ENCODE measurements at places on chromosomes 11 and 22.

DNA sequence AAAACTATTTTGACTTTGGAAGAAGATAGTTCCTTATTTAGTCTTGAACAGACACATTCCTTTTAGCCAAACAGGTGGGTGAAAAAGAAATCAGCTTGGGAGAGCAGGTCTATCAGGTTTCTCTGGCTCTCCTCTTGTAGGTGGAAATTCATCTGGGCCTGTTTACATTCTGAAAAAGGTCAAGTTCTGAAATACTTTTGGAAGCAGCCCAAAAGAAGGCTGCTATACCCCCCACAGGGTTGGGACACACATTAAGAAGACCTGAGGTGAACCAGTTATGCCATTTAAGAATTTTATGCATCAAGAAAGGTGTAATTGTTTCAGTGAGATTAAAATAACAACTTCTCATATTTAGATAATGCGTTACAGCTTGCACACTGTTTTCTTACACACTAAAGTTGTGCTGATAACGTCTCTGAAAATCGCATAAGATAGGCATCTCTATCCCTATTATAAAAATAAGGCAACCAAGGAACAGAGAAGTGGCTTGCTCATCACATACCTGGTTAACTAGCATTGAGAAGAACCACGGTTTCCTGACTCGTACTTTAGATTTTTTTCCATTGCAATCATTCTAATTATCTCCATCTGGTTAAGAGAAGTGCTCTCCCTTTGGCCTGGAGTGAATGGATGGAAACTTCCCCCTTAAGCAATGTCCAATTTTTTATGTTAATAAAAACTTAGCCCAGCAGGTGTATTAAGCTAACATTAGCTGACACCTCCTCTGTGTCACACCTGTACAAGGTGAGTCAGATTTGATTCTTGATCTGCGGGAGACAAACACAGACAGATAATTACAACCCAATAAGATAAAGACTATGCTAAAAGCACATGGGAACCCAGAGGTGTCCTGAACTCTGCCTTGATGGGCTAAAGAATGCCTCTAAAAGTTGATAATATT is 60.5 kb upstream of the UCP3 start:
- DNase-seq = no peak

- peak; percentile 58 for DNase-seq
These were observed 146.8 kb upstream of the TTC12 start for GRCh38 chr11:113167599-113167998.

- no peak for DNase-seq
These were observed 31.1 kb upstream of the PDGFB start for GRCh38 chr22:39275814-39276439.

DNA sequence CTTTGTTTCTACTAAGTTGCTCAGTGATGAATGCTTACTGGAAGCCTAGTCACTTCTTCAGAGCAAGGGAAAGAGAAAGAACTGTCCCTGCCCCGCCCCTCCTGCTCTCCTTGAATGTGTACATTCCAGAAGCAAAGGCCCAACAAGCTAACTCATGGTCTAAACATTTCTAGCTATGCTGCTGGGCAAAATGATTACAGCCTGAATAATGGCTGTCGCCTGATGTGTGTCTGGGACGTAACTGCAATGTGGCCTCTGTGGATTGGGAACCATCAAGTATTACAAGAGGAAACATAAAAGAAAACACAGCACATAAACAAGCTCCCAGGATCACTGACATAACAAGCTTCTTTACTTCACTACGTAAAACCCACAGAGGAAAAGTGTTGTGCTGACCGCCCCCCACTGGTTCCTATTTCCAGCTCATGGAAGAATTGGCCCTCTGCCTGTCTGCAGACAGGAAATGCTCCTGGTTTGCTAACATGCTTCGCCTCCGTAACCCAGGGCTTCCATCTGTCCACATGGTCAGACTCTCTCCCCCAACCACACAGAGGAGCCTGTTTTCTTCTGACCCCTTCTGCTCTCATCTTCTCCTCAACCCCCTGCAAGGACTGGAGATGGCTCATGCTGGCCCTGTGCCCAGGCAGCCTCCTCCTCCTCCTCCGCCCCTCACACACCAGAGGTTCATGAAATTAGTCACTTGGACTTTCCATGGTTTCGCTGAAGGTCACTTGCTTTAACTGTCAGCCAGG is 187.2 kb downstream of the MAML2 start:
- peak; percentile 68 for DNase-seq

- no peak for DNase-seq
These were observed 90.0 kb downstream of the AMOTL1 start for GRCh38 chr11:94858012-94858705.

GRCh38 chr22:19846620-19847344 is 7.9 kb downstream of the GNB1L start:
- no peak for DNase-seq

DNA sequence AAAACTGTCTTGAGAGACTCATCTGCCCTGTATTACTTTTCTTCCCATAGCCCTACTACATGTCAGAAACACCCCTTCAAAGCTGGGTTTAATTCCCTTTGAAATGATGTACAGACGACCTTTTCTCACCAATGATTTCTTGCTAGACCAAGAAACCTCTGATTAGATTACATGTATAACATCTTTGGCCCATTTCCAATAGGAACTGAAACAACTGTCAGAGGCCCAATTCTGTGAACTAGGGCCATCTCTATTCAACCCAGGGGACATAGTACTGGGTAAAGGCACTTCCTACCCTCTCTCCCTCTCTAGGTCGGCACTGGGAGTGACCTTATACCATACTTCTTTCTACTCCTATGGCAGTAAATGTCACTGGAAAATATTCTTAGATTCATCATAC is 19.4 kb downstream of the NPAT start:
- no peak for DNase-seq

GRCh38 chr22:43560651-43561050 is 148.8 kb downstream of the MPPED1 start:
- no peak for DNase-seq

GRCh38 chr11:28447226-28447625 is 339.0 kb downstream of the METTL15 start:
- no peak for DNase-seq

DNA sequence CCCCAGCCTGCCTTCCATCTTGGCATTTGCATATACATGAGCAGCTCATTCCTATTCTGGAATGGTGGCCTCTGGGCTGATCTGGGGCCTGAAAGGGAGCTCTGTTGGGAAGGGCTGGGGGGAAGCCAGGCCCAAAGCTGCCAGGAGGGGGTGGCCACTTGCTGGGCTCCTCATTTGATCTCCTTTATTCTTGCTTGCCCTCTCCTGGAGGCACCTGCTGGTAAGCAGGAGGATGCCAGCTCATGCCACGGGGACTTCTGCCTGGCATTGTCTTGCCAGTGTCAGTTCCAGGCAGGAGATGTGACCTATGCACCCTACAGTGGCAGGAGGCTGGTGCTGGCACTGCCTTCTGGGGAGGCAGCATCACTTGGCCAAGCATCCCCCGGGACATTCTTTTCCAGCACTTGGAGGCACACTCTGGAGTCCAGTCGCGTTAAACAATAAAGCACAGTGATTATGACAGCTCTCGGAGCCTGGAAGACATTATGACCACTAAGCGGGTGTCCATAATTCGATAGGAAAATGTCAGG is 128.3 kb downstream of the NTM start:
- DNase-seq = peak; percentile 91

GRCh38 chr22:44337678-44338004 is 24.9 kb upstream of the SHISAL1 start:
- DNase-seq = no peak

GRCh38 chr11:1860108-1860507 is 7.2 kb downstream of the LSP1 start:
- DNase-seq = no peak

- no peak for DNase-seq
These were observed 134.8 kb upstream of the DDI1 start for GRCh38 chr11:103901656-103902055.

- DNase-seq = no peak
These were observed 21.6 kb downstream of the ZFTA start for GRCh38 chr11:63747011-63747410.

DNA sequence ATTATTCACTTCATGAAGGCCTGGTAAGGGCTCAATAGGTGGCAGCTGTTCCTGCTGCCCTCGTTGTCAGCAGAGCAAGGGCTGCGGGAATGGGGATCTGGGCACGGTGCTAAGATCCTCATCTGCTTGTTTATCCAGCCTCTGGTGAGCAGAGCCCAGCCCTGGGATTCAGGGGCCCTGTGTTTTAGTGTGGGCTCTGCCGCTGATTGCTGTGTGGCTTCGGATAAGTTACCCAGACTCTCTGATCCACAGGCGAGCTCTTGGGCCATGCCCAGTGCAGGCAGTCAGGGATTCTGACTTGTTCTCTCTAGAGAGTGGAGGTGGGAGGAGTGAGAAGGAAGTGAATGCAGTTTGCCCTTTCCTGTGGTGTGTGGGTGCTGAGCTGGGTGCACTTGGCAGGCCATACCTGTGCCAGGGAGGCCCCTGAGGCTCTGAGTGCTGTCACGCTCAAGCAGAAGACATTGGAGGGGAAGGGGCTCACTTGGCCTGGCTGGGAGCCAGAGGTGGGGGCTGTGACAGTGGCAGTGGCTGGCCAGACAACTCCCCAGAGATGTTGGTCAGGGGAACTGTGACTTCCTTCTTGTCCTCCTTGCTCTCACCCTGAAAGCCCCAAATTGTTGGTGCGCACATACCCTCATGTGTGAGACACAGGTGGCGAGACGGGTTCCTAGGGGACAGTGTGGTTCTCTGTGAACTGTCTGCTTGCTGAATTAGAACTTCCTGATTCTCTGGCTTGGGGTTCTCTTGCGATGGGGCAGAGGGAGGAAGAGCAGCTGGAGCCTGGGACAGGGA is 43.7 kb downstream of the CD82 start:
- DNase-seq = no peak

GRCh38 chr11:101516546-101516945 is 67.3 kb downstream of the TRPC6 start:
- no peak for DNase-seq

GRCh38 chr11:130555251-130555841 is 106.9 kb downstream of the ADAMTS15 start:
- no peak for DNase-seq

GRCh38 chr11:66848671-66849500 is 5.6 kb downstream of the RCE1 start:
- no peak for DNase-seq

DNA sequence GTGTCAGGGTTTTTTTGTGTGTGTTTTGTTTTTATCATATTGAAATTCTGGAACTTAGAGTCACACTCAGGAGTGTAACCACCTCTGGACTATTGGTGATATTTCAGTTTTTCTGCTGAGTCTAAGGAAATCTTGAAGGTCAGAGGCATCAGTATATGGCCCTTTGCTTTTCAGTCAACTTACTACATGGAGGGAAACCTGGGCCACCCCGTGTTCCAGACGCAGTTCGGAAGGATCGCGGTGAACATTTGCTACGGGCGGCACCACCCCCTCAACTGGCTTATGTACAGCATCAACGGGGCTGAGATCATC is 19.9 kb downstream of the UPB1 start:
- no peak for DNase-seq

DNA sequence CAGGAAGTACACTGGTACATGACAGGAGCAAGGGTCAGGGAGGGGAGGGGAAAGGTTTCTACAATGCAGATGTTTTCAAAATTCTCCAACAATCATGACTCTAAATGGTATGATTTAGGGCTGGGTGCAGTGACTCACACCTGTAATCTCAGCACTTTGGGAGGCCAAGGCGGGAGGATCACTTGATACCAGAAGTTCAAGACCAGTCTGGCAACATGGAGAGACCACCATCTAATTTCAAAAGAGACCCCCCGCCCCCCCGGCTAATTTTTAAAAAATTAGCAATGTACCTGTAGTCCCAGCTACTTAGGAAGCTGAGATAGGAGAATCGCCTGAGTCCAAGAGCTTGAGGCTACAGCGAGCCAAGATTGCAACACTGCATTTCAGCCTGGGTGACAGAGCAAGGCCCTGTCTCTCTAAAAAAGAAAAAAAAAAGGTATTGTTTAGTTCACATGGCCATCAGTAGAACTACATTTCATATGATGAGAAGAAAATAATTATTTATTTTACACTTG is 15.9 kb upstream of the OLFML1 start:
- no peak for DNase-seq

GRCh38 chr22:43734370-43735150 is 77.5 kb downstream of the EFCAB6 start:
- DNase-seq = peak; percentile 37

DNA sequence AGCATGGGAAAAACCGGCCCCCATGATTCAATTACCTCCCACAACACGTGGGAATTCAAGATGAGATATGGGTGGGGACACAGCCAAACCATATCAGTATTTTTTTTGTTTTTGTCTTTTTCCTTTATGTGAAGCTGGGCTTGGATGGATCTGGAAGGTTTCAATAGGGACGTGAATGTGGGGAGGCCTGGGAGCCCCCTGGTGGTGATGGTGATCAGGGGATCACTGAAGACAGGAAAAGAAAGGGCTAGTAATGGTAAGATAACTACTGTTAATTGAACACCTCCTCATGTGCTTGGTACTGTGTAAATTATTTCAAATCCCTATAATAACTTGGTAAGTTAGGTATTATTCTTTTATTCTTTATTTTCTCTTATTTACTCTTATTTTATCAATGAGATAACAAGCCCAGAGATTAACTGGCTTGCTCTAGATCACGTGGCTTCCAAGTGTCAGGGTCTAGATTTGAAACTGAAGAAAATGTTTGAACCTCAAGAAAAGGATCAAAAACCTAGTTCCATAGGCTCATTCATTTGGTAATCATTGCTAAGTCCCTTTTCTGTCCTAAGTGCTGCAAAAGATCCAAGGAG is 364.2 kb downstream of the TENM4 start:
- DNase-seq = no peak

DNA sequence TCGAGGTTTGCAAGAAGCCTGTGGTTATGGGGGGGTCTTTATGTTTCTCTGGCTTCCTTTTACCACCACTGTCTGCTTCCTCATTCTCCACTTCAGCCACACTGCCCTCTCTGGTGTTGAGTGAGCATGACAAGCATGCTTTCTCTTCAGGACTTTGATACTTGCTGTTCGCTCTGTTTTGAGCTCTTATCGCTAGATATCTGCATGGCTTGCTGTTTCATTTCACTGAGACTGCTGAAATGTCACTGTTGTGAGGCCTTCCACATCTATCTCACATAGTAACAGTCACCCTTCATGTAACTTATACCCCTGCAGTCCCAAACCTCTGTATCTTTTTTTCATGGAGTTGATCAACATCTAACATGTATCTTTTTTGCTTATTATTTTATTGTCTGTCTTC is 59.8 kb downstream of the TMEM135 start:
- DNase-seq = peak; percentile 25

- DNase-seq = peak; percentile 20
These were observed 64.3 kb downstream of the ETS1 start for GRCh38 chr11:128522943-128523518.

- no peak for DNase-seq
These were observed 46.9 kb upstream of the RTL6 start for GRCh38 chr22:44544816-44545433.

DNA sequence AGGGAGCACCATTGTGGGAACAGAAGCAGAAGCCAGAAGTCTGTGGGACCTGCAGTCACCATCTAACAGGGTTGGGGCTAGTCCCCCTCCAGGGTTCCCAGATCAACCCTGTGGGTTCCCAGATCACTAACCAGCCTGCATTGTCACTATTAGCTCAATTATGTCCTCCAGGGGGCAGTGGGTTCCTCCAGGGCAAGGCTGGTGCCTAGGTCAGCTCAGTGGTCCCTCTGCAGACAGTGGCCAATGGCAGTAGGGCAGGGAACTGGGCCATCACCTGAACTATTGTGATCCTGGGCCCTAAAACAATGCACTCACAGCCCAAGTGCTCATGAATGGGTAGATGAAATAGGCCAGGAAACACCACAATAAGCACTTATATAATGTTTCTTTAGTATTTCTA is 18.8 kb upstream of the PRSS23 start:
- no peak for DNase-seq

All from globus pallidus (tissue), 1 donor.